ENCODE measurements at places on chromosomes 16 and 17. TPM values are rescaled to one million over a fixed set of nuclear protein-coding genes. Genes with fewer than 3 reads are reported as not detected.

TMEM114 gene
- total RNA-seq: 1.8 TPM

CA7 gene
- total RNA-seq: not detected

DNA sequence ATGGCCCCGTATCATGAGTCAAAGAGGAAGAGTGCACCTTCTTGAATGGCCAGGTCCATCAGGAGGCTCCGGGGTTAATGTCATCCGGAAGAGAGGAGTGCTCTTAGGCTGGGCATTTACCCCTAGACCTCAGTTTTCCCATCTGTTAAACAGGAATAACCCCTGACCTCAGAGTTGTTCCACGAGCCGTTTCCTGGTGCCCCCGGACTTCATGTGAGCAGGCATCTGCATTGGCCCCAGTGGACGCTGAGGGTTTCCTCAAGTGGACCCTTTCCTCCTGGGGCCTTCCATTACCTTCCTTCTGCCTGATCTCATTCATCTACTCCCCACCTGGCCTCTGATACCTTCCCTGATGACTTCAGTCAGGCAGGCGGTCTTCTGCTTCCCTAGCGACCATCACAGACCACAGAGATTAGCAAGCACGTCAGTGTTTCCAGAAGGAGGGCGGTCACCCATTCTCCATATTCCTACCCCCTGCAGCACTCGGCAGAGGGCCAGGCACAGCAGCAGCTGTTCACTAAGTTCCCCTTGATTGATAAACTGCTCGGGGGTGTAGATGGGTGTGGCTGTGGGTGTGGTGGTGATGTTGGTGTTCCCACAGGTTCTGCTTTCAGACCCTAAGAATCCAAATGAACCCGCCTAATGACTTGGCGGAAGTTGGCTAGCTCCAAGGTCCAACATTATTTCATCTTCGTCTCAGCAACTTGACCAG is 346.6 kb upstream of the TNRC6C start:
- no peak for DNase-seq

DNA sequence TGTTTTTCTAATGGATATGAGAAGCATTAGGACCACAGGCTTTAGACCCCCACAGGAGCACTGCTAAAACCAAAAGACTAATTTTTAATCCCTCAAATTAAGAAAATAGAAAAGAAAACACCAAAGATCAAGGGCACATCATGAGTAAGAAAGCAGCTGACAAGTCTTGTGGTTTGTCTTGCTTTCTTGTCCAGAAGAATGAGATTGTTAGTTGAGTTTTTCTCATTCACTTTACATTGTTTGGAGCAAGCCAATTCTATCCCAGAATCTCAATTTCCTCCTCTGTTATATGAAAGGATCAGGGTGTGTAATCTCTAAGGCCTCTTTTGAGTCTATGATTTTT is 899.0 kb downstream of the KCNJ2 start:
- no peak for DNase-seq

DNA sequence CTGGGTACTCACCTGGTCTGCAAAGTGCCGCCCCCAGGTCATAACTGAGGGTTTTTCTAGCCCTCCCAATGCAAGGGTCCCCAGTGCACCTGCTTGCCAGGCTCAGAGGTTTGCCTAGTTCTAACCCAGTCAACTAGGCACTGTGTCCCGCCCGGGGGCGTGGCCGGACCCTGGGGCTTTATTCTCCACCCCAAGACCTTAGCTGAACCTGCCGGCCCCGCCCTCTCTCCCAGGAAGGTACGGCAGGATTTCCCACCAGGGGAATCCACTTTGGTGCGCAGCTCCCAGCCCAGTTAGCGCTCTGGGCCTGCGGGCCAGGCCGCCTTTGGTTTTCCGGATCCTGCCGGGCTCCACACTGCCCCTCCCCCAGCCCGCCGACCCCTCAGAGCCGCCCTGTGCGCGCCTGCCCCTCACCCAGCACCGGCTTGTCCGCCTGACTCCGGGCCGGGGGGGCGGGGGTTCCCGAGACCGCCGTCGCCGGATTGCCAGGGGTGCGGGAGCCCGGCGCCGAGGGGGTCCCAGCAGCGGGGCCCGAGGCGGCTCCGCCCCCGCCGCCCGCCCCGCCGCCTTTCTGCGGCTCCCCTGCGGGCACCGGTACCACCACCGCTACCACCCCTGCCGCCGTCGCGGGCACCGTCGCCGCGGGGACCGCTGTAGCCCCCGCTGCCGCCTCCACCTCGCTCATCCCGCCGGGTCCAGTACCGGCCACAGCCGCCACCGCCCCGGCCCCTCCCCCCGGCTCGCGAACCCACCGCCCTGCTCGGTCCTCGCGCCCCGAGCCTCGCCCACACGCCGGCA is 424 bp downstream of the YBX2 start:
- DNase-seq: peak; percentile 39

DNA sequence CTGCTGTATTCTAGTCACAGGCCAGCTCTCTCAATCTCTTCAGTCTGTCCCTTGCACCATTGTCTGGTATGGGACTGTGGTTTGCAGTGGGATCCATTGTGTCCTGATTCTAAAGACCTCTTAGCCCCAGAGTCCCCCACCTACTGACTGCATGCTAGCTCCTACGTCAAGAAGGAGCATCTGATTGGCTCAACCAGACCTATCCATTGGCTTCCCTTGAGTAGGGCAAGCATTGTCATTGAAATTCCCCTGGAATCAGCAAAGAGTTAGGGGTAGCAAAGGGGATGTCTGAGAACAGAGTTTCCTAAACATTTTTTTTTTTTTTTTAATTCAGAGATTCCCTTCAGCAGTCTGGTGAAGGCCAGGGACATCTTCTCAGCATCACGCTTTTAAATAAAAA is 175.3 kb upstream of the MPHOSPH6 start:
- DNase-seq: no peak

Measured in progenitor cell of endocrine pancreas (in vitro differentiated cells).